Stimulated activated CD8-positive, alpha-beta memory T cell treated with anti-CD3 and anti-CD28 coated beads, Interleukin-4, amount 100 ng/mL, for 4 hours (primary cell): ENCODE measurements at places on chromosomes 5 and 9.

DNA sequence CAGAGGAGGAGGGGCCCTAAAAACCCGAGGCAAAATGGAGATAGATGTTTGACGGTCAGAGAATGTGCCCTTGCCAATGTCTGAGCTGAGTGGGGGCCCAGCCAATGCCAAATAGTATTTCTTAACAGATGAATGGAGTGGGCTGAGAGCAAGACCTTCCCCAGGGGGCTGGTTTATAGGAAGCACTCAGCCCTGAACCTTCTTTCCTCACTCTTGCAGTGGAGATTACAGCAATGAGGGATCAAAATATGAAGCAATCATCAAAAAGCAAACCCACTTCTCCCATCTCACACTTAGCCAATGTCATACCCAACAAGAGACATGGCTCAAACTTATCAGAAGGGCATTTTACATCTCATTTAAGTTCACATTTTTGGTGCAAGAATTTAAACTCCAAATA is 350.3 kb downstream of the GADD45G start:
- no peak for DNase-seq

DNA sequence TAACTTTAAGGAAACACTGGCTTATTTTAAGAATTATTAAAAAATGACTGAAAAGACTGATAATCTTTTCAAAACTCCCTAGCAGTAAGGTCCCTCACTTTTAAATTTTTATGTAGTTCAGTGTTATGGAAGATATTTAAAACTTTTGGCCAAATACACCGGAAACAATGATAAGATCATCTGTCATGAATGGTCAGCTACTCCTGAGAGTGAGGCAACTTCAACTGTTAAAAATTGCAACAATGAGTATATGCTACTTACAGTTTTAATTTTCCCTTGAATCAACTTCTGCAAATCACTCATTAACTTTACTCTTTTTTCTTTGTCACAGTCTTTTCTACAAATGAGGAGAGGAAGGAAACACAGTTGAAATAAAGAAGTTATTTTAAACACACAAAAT is 10.8 kb downstream of the PUM3 start:
- no peak for DNase-seq

DNA sequence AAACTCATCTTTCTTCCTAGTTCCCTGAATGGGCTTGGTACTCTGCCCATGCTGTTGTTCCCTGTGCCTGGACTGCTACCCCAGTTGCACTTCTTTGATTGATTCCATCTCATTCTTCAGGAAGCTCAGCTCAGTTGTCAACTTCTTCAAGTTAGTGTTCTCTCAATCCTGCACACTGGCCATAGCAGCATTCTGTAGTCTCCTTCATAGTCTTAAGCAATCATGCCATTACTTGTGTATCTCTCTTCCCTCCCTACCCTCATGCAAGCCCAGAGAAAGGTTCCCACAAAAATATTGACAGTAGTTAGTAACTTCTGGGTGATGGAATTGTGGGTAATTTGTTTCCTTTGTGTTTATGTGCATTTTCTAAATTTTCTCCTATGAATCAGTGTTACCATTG is 5.5 kb downstream of the KDM4C start:
- DNase-seq: no peak

DNA sequence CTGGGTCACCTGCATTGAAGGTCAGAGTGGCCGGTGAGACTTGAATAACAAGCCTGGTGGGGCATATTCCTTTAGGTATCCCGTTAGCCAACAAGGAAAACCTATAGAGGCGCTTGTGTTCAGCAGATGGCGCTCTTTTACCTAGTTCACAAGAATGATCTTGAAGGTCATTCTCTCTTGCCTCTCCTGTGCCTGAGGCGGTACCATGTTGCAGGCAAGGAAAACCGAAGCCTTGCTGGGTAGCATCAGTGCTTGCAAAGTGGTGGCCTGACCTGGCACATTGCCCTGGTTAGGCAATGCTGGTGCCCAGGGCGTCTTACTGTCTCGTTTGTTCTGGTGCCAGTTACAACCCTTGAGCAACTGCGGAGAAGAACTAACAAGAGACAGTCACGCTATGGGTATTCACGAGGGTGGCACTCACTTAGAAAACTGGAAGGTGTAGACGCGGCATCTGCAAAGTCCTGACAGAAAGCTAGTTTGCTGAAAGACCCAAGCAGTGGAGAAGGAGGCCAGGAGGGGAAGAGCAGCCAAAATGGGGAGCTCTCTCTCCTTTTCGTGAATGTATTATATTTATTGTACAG is 56.7 kb downstream of the AOPEP start:
- no peak for DNase-seq

DNA sequence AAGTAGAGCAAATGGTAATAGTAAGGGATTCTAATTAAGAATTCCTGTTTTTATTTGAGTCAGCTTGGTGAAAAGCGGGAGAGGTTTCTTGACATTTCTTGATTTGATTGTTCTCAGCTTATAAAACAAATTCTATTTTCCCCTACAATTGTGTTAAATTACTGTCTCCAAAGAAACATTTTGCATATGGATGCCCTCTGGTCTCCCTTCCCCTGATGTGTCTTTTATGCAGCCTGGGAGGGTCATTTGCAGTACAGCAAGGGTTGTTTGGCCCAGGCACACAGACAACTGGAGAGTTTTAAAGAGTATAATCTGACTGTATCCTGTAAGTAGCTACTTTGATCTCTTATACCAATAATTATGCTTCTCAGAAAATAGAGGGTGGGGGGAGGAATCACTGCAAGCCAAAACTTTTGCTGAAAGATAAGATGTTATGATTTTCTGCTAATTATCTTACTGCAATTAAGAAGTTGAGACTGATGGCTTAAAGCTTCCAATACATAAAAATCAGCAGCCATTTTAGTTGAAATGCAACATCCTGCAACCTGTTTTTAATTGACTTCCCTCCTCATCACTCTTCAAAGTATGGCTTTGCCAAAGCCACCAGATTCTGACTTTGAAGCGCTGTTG is 204.1 kb upstream of the SEMA6A start:
- no peak for DNase-seq

DNA sequence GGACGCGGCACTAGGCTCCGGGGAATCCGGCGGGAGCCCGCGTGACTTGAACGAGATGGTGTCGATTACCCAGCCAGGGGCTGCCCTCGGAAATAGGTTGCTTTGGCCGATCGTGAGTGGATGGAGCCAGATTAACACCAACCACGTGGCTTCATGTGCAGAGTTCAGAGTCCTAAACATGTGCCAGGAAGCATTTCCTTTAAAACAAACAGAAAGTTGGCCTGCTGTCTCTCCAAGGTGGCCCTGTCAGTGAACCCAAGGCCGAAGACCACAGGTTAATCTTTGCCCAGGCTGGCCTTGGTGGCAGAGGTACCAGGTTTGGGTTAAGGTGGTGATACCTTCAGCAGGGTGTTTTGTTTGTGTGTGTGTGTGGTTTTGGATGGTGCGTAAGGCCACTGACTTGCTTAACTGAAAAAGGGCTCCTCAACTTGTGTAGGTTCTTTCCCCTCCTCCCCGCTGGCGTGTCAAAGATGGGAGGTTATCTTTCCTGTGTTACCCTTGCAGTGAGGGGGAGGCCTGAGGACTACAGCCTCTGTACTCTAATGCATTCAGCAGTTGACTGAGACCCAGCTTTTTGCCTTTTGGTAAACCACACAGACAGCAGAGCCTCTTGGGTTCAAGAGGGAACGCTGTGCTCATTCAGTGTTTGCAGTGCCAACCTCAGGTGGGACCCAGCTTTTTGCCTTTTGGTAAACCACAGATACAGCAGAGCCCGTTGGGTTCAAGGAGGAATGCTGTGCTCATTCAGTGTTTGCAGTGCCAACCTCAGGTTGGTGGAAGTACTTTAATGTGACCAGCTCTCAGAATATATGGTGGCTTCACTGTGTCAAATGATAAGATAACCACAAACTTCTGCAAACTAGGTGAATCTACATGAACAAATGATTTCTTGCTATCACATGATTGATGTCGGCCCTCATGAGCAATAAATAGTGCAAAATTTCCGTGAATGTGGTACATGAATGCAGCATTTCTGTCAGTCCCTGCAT is 1.4 kb downstream of the IQGAP2 start:
- DNase-seq: peak; percentile 31

DNA sequence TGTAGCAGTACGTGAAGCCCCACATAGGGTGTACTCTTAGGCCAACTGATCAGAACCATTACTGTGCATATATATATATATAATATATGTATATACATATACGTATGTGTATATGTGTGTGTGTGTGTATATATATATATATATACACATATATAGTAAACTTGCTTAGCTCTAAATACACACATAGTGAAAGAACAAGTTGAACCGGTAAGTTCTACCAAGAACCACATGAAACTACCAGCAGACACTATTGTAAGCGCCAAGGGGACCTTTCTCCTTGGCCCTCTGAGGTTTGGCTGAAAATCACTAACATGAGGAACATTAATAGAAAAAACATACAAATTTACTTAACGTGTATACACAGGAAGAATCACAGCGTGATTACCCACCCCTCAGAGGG is 1.8 kb upstream of the TARS1 start:
- DNase-seq: no peak

GRCh38 chr5:16108418-16108817 is 71.2 kb downstream of the MARCHF11 start:
- no peak for DNase-seq

GRCh38 chr5:173329491-173330337 is 1.5 kb upstream of the STC2 start:
- no peak for DNase-seq

GRCh38 chr9:21995666-21996398 is 1.2 kb downstream of the CDKN2B-AS1 start:
- DNase-seq: no peak

DNA sequence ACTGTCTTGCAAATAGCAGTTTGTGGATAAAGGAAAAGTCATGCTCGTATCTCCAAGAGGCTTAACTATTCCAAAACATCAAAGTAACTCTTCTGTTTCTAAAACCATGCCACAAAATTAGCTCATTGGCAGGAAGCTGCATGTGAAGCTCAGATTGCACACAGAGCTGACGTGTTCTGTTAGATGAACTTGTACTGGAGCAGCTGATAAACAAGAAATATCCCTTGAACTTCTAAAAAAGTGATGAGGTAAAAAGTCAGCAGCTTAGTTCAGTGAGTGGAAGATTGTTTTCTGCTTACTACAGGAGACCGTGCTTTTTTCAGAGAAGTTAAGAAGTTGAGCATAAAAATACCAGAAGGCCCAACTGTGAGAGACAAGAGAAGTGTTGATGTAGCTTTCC is 113.2 kb downstream of the SLC12A2 start:
- DNase-seq: no peak

GRCh38 chr5:54908774-54909525 is 76.4 kb downstream of the ESM1 start:
- DNase-seq: no peak

- DNase-seq: no peak
Observed at GRCh38 chr9:98967680-98968079, 24.0 kb downstream of the COL15A1 start.

DNA sequence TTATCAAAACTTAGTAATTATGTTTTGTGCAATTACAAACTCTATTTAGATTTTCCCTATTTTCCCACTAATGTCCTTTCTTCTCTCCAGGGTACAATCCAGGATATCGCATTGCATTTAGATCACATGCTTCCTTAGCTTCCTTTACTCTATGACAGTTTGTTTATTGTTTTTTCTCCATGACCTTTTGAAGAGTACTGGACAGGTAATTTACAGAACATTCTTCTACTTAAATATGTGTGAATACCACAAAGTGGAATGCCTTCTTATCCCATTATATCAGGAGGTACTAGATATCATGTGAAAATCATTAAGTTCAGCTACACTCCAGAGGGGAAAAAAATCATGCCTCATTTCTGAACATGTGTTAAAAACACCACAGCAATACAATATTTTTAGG is 776.6 kb upstream of the CDH9 start:
- no peak for DNase-seq

DNA sequence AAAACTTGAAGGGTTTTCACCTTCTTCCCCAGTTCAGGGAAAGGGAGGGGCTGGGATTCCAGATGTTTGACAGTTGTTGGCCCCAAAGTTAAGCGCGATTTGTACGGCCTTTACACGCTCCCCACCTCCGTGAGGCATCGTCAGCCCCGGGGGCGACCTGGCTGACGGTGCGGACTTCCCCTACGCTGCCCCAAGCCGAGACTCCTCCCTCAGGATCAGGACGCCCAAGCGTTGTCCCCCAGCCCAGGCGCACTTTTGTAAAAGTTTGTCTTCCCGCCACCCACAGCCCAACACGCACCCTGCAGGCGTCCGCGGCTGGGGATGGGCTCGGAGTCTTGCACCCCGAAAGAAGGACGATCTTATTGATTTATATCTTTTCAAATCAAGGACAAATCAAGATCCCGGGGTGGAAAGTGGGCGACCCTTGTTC is 713 bp downstream of the MOB3B start:
- peak; percentile 10 for DNase-seq

- no peak for DNase-seq
Observed at GRCh38 chr5:107092695-107093094, 578.0 kb downstream of the EFNA5 start.

- no peak for DNase-seq
Observed at GRCh38 chr5:65873181-65873750, 53.1 kb upstream of the ERBIN start.

- no peak for DNase-seq
Observed at GRCh38 chr9:128274245-128274644, 1.6 kb downstream of the GOLGA2 start.

DNA sequence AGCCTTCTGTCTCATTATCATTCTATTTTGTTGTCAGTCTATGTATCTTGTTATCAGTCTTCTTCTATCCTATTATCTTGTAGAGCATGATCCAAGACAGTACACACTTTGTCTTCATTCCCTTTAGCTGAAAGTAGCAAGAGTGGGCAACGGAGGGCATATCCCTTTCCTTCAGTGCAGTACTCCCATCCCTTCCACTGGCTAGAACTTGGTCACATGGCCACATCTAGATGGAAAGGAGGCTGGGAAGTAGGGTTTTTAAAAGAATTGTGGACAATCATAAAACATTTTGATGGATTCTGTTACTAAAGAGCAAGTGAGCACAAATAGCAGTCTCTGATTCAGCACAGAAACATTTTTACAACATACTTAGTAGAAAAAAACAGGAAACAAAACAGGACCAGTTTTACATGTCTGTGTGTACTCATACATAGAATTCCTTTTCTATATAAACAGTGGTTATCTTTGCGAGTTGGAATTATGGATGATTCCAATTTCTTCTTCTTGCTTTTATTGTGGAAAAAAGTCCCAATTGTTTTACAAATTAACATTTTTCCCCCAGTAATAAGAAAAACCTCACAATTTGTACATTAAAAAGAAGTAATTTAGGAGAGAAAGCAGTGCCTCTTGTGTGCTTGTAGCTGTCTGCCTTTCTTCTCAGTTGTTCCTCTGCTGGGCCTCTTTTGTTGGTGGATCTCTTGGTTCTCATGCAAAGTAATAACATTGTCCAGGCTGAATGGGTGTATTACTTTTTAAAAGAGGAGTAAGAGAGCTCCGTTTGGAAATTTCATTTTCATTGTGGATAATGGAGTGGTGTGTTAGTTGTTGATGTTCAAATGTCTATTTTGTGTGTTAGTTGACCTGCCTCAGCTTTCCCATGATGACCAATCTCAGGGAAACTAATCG is 410.9 kb upstream of the TRPC7 start:
- no peak for DNase-seq
